Stimulated activated CD8-positive, alpha-beta memory T cell treated with anti-CD3 and anti-CD28 coated beads, Interleukin-2, amount 100 ng/mL, for 1 hour (primary cell): ENCODE measurements at places on chromosomes 5 and 9.

GRCh38 chr9:126389992-126390391, 63.4 kb downstream of the MVB12B start:
- DNase-seq, result no peak

GRCh38 chr5:86735370-86735769, 117.6 kb downstream of the COX7C start:
- DNase-seq, result no peak

DNA sequence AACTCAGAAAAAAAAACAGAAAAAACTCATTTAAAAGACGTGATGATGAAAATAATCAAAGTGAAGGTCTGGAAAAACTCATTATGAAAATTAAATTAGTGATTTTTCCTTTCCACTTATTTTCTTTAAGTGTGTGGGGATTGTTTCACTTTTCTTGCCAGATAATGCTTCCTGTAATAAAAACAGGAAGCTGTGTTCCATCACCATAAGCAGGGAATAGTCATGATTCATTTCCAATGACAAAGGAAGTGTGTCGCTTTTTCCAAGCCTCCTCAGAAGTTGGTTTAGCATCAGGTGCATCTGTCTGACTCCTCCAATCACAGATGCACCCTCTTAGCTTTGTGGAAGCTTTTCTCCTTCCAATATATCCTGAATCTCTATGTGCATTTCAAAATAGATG, 2068.7 kb downstream of the MAT2B start:
- DNase-seq, result no peak

DNA sequence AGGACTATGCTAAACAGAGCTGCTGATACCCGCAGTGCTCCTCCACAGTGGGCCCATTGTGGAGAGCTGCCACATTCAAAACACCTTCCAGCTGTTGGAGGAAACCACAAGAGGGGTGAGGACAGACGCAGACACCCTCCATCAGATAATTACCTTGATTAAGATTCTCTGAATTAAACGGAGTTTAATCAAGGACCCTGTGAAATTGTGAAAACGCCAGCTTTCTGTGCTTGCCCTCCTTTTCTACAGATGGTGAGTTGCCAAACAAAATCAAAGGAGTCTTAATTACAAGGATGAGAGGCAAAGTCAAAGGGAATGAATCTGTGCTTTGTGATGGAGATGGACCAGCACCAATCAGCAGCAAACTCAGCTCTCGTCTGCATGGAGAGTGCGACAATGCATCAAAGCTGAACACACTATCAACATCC, 596.1 kb downstream of the ELAVL2 start:
- no peak for DNase-seq

- DNase-seq, result no peak
Observed at GRCh38 chr5:54766748-54767147, 218.6 kb downstream of the ESM1 start.

GRCh38 chr5:116709082-116709481, 134.5 kb upstream of the SEMA6A start:
- DNase-seq, result no peak

- DNase-seq, result no peak
Observed at GRCh38 chr5:135441350-135441831, 5.8 kb downstream of the DCANP1 start.

GRCh38 chr5:96649681-96650540, 12.3 kb upstream of the CAST start:
- no peak for DNase-seq

DNA sequence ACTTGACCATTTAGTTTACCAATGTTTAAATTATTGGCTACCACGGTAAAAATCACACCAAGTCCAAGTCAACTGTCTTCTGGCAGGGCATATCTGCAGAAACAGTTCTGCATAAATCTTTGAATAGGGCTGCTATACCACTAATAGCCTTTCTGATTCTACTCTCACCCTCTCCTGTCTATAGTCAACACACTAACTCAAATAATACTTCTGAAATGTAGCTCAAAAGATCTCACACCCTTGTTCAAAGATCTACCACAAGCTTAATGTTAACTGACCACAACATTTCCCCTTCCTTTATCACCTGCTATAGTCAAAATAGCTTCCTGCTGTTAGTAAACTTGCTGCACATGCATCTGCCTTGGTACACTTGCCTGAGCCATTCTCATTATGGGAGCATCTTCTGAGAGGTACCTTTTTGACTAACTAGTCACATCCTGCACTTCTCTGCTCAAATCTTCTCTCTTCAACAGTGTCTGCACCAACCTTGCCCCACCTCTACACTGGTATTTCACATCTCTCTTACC, 319.4 kb downstream of the CDH10 start:
- no peak for DNase-seq

DNA sequence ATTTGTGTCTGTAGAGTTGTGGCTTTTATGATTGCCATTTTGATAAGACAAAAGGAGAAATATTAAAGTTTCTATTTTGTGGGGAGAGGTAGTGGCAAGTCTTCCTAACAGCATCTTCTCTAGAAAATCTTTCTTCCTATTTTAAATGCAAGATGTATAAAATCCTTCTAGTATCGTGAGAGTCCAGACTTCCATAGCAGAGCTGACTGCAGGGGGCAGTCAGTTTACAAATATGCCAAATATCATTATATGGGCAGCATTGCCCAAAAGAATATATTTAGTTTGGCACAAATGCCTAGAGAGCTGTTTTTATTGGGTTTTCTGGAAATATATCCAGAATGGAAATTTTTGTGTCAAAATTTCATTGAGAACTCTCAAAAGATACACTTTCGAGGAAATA, 82.1 kb upstream of the ALDH1A1 start:
- no peak for DNase-seq

- DNase-seq, result no peak
Observed at GRCh38 chr5:54832045-54832444, 153.3 kb downstream of the ESM1 start.

GRCh38 chr9:81032831-81033230, 656.5 kb downstream of the TLE1 start:
- no peak for DNase-seq

DNA sequence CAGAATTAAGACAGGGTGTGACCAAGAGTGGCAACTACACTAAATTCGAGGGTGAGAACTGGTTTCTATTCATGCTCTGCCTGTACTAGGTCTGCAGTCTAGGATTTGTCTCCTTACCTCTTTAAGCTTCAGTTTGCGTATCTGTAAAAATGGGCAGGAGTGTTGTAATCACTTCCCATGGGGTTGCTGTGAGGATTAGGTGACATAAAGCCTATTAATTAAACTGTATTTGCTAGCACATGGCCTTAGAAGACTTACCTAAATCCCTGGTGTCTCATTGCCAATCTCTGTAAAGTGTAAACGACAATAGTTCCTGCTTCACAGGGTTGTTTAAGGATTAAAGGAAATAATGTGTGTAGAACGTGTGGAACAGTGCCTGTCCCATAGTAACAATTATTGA, 193.6 kb downstream of the DRD1 start:
- DNase-seq, result no peak
